ENCODE measurements at places on chromosomes 3 and 15.

- peak; percentile 89 for DNase-seq
These were observed 681 bp upstream of the IL17RE start for GRCh38 chr3:9901967-9902366.

GRCh38 chr3:147836330-147836729 lies 427.2 kb downstream of the ZIC1 start:
- no peak for DNase-seq

DNA sequence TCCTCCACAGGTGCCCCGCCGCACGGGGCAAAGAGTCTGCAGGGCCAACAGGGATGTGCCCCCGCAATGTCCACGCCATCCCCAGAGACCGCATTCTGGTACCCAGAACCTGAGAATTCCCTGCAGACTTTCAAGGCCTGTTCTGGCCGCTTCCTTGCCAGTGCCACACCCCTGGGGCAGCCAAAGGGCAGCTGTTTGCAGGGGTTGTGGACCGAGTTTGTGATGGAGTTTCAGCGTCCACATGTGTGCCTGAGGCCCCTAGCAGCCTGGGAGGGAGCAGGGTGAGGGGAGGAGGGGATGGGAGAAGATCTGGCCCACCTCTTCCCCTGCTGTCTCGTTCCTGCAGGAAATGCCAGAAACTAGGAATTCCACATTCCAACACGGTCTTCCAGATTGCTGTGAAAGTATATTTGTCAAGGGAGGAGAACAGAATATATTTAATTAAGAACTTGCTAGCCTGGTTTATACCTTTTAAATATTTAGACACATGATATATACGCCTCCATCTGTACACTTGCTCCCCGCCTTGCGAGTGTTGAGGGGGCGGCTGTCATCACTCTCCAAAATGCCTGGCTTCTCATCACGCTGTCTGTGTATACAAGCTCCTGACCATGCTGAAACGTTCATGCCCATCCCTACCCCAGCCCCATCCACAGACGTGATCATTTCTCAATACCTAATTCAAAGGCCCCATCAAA lies 31.1 kb upstream of the RASA2 start:
- DNase-seq = no peak

- no peak for DNase-seq
These were observed 236.0 kb downstream of the EDEM1 start for GRCh38 chr3:5423523-5423922.

DNA sequence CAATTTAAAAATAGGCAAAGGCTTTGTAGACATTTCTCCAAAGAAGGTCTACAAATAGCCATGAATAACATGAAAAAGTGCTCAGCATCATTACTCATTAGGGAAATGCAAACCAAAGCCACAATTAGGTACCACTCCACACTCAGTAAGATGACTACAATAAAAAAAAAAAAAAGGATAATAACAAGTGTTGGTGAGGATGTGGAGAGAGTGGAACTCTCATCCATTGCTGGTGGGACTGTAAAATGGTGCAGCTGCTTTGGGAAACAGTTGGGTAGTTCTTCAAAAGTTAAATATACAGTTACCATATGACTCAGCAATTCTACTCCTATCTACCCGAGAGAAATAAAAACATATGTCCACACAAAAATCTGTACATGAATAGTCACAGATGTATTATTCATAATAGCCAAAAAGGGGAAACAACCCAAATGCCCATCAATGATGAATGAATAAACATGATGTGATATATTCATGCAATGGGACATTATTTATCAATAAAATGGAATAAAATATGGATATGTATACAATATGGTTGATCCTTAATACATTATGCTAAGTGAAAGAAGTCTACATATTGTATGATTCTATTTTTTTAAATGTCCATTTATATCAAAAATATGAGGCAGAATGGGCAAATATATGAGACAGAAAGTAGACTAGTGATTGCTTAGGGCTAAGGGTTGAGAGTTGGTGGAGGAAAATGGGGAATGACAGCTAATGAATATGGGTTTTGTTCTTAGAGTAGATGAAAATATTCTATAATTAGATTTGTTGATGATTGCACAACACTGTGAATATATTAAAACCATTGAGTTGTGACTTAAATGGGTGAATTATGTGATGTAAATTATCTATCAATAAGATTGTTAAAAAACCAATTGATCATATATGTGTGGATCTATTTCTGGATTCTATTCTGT lies 66.1 kb upstream of the SMAD3 start:
- DNase-seq = no peak

All from NB4 (cell line).